Mesendoderm (in vitro differentiated cells): ENCODE measurements at places on chromosomes 3 and 15.
A peak's percentile ranks its signal among the peaks of the same experiment; 100 is the strongest.

GRCh38 chr3:54951405-54951804 lies 23.5 kb upstream of the LRTM1 start:
- peak; percentile 80 for DNase-seq

GRCh38 chr15:48433226-48433886 lies 102.1 kb downstream of the DUT start:
- DNase-seq: no peak

DNA sequence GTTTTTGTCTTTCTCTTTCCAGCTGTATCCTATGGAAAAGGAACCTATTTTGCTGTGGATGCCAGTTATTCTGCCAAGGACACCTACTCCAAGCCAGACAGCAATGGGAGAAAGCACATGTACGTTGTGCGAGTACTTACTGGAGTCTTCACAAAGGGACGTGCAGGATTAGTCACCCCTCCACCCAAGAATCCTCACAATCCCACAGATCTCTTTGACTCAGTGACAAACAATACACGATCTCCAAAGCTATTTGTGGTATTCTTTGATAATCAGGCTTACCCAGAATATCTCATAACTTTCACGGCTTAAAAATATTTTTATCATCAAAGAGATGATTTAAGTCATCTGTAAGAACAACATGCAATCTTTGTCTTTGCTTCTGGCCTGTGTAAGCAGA lies 44.9 kb upstream of the PARP14 start:
- DNase-seq: no peak

DNA sequence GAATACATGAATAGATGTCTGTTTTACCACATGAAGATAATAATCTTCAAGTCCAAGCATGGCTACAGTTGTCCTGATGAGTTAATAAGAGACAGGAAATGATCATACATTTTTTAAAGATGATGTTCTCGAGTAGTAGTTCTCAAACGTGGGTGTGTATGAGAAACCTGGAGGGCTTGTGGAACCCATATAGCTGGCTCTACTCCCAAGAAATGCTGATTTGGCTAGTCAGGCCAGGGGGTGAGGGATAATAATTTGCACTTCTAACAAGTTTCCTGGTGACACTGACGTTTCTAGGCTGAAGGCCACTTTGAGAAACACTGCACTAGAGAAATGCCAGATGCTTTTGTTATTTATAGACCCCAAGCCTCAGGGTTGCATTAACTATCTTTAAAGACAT lies 37.0 kb downstream of the ROPN1B start:
- no peak for DNase-seq

DNA sequence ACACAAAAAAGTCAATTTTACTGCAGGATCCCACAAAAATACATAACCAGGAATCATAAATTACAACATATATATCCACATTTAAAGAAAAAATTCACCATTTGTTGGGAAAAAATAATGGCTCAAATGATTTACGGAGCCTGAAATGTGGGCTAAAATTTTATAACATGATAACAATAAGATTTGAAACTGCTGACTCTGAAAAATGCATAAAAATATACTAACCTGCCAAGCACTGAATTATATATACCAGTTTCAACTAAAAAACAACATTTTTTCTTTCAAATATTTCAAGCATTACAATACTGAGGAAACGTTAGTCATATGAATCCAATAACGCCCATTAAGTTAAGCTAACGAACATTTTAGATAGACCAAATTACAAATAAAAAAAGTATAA lies 12.2 kb upstream of the MYO5C start:
- no peak for DNase-seq

DNA sequence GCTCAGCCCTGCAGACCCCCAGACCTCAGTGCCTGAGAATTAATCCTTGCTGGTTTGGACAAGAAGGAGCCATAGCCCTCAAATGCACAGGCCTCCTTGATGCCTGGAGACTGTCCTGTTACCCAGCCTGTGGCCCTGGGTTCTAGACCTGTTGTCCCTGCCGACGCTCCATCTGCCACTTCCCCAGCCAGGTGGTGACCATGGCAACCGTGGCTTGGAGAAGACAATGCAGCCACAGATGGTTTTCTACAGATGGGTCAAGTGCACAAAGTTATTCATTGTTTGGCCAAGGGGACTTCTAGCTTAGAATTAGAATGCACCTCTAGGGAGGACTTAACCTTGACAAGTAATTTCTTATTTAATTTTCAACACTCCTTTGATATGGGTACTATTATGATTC lies 297.1 kb downstream of the UACA start:
- no peak for DNase-seq

- DNase-seq: peak; percentile 48
Measured at GRCh38 chr3:9168241-9168741, 81.2 kb downstream of the SRGAP3 start.

GRCh38 chr3:100796556-100796955 lies 87.3 kb downstream of the TFG start:
- DNase-seq: peak; percentile 37

DNA sequence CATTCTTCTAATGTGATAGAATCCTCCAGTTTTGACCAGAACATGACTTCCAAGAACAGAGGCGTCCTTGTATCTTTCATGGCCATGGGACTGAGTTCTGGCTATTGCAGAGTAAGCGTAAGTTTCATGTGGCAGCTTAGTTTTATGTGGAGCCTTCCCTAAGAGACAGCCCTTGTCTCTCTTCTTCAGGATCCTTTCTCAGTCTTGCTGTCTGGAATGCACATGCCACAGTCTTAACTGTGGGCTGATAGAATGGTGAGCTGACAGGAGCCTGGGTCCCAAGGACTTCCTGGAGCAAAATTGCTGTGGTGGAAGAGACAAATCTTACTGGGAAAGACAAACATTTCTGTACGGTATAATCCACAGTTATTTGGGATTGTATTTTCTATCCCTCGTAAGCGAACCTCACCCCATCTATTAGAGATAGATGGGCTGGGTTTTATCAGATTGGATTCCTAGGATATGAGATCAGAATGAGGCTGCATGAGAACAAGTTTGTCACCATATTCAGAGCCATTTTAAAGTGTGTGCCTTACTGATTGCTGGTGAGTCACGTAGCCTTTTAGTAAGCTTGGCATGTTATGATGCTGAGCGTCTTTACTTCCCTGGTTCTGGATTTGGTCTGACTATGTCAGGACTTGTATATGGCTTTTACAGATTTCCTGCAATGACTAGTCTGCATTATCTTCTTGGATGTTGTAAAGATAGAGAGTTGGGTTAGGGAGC lies 32.8 kb downstream of the CDIN1 start:
- DNase-seq: peak; percentile 80

GRCh38 chr3:123028233-123028828 lies 768 bp upstream of the SEMA5B start:
- DNase-seq: peak; percentile 94

DNA sequence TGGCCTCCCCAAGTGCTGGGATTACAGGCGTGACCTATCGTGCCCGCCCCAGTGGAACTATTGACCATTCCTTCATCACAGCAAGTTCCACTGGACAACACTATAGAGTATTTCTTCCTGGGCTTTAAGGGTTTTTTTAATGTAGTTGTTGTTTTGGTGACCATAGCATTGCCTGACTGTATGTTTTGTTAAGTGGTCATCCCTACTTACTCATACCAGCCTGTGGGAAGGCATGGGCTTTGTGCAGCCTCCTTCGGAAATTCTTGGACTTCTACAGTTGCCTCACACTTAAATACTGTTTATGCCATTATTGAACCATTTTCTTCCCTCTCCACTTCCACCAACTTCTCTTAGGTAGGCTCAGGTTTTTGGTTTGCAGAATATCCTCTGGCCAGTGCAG lies 19.9 kb upstream of the ALPK3 start:
- no peak for DNase-seq

GRCh38 chr3:157023226-157023625 lies 136.7 kb downstream of the CCNL1 start:
- DNase-seq: no peak

GRCh38 chr3:5212628-5213573 lies 25.4 kb downstream of the EDEM1 start:
- peak; percentile 60 for DNase-seq

GRCh38 chr3:149385617-149386298 lies 8.3 kb upstream of the TM4SF1 start:
- DNase-seq: no peak

DNA sequence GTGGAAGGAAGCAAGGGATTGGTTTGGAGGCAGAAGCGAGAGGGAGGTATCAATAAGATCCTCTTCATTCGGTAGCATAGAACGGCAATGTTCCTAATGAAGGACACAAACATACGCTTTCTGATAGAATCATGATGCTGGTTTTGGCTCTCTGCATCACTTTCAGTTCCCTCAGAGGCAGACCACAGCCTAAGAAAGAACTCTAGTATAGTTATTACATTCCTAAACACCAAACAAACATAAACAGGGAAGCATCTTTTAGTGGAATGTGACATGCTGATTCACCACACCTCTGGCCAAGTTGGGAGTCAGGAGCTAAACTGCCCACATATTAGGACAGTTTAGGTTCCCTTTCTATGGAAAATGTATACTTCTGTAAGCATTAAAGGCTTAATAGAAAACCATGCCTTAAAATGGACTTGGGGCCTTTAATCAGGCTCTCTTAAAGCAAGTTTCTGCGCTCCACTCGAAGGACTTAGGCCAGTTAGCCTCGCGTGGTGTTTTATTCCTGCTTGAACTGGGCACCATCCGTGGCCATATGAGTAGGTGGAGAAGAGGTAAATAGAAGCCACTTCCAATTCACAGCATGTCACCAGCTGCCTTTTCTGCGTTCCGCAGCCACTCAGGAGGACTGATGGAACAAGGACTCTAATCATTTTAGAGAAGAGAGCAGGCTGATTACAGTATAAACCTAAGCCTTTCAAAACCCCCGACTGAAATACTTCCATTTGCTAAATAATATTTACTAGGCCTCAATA lies 53.7 kb downstream of the CD47 start:
- no peak for DNase-seq

GRCh38 chr3:52118156-52118875 lies 35.9 kb downstream of the POC1A start:
- no peak for DNase-seq

DNA sequence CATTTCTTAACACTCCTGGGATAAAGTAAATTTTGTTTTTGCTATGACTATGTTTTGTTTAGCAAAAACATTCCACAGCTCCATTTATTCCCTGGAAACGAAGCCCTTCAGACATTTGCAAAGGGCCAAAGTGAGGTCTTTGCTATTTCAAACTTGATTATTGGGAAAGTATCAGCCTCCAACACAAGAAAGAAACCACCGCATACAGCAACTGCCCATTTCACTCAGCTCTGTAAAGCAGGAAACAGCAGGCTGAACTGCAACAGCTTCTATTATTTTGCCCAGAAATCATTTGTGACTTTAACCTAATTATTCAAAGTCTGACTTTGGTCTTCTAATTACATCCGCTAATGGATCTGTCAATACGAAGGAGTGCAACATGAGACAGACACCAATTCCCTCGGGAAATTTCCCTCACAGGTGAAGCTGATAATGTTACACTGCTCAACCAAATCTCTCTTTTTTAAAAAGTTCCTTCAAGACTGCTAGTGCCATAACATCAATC lies 72.1 kb downstream of the RFTN1 start:
- DNase-seq: no peak

- peak; percentile 10 for DNase-seq
Measured at GRCh38 chr3:57864853-57865252, 108.7 kb downstream of the SLMAP start.

DNA sequence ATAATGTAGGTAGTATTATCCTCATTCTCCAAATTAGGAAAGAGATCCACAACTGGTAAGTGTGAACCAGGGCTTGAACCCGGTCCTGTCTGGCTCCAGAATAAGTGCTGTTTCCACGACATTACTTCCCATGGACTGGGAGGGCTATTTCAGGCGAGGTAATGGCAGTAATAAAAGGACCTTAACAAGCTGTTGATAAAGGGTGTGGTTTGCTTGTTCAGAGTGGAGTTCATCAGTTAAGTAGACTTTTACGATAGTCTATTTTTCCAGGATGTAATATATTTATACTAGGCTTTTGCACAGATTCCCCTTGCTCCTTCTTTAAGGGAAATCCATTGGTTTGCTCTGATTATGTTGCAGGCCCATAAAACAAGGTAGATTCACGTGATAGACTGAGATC lies 88.4 kb upstream of the TNFAIP8L3 start:
- DNase-seq: no peak

GRCh38 chr3:122080207-122080587 lies 25.0 kb downstream of the CD86 start:
- DNase-seq: no peak

DNA sequence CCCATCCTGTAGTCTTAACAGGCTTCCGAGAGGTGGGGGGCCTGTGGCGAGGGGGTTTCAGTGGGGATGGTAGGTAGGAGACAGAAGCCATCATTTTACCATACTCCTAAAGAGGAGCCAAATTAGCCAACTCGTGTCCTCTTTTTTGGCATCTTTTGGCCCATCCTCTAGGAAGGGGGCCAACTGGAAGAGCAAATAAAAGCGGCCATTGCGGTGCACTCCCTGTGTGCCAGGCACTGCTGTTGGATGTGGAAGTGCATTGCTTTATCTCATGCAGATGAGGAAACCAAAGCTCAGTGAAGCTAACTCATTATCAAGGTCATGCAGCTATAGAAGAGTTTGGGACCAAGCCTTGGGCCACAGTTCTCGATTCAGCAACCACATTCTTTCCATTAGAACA lies 6.1 kb downstream of the SEMA4B start:
- DNase-seq: no peak

DNA sequence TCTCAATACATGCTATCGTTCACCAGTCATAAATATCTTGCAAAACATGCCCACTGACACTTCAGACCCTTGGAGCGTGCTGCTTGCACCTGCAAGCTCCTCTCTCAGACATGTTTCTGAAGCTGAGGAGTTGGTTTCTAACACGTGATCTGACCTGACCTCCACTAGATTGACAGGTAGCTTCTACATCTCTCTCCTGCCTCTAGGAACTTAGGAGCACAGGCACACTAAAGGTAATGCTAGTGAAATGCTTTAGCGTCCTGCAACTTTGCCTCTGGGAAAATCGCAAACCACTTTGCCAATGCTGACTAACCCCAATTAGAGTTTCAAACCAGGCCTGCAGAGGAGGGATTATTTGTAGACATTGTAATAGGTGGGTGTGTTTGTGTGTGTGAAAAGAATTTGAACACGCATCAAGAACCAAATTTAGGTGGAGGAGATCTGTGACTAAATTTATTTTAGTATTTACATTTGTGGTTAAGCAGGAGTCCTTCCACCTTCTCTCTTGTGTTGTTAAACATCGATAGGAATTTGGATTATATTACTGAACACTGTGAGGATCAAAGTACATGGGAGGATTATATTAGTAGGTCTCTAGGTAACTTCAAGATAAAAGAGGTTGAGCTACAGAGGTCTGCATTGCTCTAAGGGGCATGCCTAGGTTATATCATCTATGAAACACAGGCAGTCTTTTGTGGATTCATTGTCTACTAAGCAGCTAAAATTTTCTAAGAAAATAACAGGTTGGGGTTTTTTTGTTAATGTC lies 86.7 kb upstream of the ZBED2 start:
- DNase-seq: no peak
